Midbrain (tissue), 1 donor: ENCODE measurements at places on chromosomes 2 and 18.

- DNase-seq, result peak; percentile 90
Measured at GRCh38 chr2:199757233-199757870, 93.6 kb downstream of the FTCDNL1 start.

DNA sequence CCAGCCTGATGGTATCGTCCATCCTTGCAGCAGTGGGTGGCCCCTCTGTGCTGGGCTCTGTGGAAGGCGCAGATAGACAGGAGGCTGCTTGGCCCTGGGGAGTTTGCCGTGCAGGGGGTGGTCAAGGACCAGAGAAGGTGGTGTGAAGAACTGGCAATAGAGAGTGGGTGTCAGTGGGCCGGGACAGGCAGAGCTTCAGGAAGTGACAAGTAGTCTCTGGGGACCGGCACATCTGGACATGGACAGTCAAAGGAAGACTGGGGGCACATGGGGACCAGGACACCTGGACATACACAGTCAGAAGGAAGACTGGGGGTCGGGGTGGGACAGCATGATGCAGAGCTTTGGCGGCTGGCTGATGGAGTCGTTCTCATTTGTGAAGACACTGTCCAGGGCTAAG is 335.9 kb downstream of the AGAP1 start:
- DNase-seq, result no peak

- DNase-seq, result no peak
Measured at GRCh38 chr2:915979-916378, 34.7 kb upstream of the SNTG2 start.

- no peak for DNase-seq
Measured at GRCh38 chr2:8514796-8515758, 166.8 kb upstream of the ID2 start.

- DNase-seq, result peak; percentile 69
Measured at GRCh38 chr2:72148837-72149555, 1.3 kb upstream of the CYP26B1 start.

DNA sequence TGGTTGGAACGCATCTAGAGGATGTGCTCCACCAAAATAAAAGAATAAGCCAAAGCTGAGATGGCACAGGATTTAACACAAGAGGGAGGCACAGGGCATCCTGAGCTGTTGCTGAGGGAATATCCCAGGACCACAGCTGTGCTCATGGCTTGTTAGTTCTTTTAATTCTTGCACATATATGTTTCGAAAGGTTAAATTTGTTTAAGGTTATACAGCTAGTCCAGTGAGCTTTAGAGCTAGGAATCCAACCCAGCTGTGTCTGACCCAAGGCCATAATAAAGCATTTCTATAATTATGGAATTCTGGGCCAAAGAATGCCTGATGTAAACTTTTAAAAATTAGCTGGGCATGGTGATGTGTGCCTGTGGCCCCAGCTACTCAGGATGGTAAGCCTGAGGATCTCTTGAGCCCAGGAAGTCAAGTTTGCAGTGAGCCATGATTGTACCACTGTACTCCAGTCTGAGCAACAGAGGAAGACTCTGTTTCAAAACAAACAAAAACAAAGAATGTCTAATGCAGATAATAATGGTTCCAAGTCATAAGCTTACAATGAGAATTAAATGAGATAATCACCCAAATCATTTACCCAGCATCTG is 66.4 kb upstream of the CCBE1 start:
- no peak for DNase-seq

- peak; percentile 17 for DNase-seq
Measured at GRCh38 chr18:72700961-72701710, 157.0 kb upstream of the CBLN2 start.

DNA sequence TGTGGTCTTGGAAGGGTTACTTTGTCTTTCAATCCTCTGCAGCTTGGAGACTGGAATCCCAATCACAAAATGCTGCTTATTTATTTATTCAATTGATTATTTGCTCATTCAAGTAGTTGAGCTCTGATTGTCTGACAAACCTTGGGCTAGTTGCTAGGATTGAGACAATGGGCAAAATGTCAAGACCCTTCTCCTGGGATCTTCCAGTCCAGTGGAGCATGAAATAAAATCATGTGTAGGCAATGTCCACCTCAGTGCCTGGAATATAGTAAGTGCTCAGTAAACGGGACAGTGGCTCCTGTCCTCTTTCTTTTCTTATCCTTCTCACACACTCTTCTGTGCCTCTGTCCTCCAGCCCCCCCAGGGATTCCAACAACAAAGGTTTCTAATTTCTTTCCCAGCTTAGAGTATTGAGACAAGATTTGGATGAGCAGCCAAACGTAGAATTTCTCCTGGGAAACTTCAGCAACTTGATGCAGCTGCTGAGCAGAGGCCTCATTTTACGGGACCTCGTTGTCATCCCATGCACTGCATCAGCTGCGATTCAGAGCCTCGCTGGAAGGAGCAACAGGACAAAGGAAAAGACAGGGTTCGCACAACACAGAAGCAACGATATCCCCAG is 545.0 kb downstream of the SOX11 start:
- no peak for DNase-seq

- no peak for DNase-seq
Measured at GRCh38 chr2:159903443-159904126, 105.6 kb upstream of the CD302 start.

- peak; percentile 68 for DNase-seq
Measured at GRCh38 chr18:5295231-5295920, at the start of gene ZBTB14. Gene ZBTB14 (minus strand): TSS chr18:5295726. CDS start chr18:5293246, 2,480 bp downstream.

DNA sequence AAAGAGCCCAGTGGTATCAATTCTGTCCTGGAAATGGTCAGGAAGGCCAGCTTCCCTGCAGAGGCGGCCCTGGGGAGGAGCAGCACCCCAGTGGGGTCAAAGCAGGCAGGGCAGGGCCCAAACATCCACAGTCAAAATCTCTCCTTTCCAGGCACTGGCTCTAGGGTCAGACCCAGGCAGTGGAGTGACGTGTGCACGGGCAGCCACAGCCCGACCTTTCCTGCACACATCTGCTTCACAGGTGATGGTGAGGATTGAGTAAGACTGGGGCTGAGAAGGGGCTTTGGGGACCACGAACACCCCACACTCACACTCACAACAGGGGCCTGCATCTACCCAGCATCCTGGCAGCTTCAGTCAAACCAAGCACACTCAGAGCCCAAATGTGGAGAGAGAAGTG is 97.8 kb upstream of the GLI2 start:
- DNase-seq, result no peak

DNA sequence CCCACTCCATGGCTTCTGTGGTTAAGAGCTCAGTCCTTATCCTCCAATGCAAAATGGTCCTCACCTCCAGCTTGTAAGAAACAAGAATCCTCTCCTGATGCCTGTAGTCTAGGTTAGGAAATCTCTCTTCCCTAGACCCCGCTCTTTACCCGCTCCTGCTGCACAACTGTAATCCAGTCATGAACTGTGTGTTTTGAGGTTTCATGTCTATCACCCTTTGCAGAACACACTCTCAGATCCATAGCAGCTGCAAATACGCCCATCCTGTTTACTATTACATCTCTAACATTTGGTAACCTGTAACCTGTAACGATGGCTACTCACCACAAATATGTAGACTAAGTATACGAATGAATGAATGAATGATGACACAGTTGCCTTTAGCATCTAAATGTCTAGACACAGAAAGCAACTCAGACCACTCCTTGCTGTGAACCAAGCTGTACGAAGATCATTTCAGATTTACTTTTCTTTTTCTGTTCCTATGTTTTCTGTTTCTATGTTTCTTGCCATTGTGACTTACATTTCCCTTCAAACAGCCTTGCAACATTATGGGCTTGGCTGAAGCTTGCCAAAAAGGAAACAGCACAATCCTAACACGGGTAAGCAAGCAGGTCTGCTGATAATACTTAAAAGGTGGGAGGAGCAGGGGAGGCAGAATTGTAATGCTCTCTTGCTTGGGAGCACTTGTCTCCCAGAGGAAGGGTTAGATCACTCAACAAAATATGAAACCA is 53.7 kb downstream of the EPHA4 start:
- DNase-seq, result no peak

GRCh38 chr2:189161894-189162293 is 17.7 kb downstream of the COL5A2 start:
- no peak for DNase-seq

DNA sequence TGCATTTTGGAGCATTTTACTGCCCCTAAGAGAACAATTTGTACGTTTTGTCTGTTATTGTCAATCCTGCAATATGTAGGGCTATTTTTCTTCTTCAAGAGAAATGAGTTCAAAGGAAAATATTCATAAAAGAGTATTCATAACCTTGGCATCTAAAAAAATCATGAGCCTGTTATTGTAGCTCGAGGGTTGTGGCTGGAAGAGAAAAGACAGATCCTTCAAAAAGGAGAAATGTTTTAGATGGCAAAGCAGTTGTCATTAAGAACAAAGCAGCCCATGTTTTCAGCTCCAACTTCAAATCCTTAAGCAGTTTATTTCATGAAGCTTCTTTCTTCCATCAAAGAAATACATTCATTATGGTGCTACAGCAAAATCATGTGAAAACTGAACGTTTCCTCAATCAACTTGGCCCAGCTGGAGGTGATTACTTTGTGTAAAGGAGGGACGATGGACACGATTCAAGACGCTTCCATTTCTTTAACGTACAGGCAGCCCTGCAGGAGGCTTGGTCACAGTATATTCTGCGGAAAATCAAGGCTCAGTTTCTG is 31.4 kb downstream of the QPCT start:
- no peak for DNase-seq

- DNase-seq, result peak; percentile 71
Measured at GRCh38 chr2:84302513-84303412, 156.3 kb downstream of the SUCLG1 start.

DNA sequence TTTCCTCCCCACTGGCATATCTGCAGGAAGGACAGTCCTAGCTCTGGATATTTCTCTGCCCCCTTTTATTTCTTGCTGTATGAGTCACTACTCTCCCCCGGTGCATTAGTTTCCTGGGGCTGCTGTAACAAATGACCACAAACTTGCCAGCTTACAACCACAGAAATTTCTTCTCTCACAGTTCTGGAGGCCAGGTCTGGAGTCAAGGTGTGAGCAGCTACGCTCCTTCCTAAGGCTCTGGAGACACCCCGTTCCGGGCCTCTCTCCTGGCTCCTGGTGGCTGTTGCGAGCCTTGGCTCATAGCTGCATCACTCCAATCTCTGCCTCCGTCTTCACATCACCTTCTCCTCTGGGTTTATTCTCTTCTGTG is 34.1 kb downstream of the PTPRM start:
- DNase-seq, result no peak

DNA sequence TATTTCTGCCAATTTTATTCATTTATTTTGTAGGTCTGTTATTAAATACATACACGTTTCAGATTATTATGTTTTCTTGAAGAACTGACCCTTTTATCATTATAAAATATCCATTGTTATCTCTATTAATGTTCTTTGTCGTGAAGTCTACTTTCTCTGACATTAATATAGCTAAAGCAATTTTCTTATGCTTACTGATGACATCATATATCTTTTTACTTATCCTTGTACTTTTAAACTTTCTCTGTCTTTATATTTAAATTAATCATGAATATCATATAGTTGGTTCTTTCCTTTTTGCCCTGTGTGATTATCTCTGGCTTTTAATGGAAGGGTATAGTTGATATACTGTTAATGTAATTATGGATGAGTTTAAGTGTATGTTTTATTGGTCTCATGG is 36.5 kb upstream of the SLC9A2 start:
- no peak for DNase-seq

- DNase-seq, result no peak
Measured at GRCh38 chr2:25430556-25430955, 88.8 kb upstream of the DNMT3A start.

DNA sequence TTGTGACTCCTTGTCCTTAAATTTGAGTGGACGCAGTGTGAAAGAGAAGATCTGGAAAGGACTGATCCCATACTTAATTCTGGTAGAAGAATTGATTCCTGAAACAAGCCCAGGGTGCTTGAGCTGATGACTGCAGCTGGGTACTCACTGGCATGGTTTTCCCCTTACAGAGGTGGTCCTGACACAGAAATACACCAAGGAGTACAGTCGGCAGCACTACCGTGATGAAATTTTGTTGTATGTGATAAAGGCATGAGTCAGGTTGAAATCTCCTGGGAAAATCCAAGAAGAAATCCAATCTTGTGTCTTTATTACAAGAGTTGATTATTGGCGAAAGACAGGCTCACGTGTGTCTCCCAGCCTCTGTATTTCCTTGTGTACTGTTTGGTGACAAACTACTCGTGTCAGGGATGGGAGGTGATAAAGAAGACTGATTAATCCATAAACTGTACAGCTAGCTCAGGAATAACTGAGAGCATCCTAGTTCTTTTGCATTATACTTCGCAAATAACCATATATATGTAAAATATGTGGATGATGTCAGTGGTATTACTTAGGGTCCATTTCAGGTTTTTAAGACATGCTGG is 76.6 kb downstream of the RAPGEF4 start:
- DNase-seq, result no peak

- no peak for DNase-seq
Measured at GRCh38 chr2:160583146-160583535, 89.5 kb upstream of the RBMS1 start.

DNA sequence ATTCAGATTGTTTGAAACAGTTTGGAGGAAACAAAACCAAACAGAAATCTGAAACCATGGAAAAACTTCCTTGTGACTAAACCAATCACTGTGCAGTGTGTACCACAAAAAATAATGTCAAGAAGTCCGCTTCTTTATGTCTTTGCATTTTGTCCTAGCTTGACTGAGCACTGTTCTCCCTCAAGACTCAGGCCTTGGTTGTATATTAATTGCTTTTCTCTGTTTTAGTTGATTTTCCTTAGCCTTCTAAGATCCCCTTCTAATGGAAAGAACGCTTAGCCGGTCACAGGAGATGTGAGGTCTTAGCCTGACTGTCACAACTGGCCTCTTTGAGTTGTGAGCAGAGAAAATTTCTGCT is 56.6 kb downstream of the LCLAT1 start:
- no peak for DNase-seq

GRCh38 chr18:48217258-48218250 is 191.6 kb downstream of the ZBTB7C start:
- DNase-seq, result peak; percentile 24

DNA sequence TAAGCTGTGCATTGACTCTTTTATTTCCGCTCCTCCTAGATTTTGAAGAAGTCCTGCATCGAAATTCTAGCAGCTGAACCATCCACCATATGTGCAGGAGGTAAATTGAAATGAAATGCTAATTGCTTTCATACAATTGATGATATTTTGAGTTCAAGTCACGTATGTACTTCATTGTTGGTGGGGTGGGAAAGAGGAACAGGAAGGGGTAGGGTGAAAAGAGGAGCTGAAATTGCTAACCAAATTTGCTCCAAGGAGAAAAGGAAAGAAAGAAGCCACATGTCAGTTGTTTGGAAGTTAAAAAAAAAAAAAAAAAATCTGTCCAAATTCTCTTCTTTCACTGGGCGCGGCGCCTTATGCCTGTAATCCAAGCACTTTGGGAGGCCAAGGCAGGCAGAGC is 77.8 kb downstream of the ANTXR1 start:
- DNase-seq, result no peak

- no peak for DNase-seq
Measured at GRCh38 chr18:79185648-79186047, 116.5 kb downstream of the ATP9B start.

DNA sequence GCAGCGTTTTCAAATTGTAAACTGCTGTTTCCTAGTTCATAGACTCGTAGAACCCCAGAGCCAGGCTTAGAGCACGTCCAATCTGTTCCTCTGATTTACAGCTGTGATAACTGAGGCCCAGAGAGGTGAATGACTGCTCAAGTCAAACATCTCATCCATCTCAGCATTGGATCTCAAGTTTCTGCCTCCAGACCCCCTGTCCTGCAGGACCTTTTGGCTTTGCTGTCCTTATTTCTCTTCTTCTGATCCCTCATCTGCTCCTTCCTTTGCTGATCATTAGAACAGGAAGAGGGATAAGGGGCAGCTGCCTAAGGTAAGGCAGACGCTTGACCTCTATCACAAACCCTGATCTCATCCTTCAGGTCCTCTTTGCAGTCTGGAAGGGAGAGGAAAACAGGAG is 58.5 kb upstream of the CREB1 start:
- DNase-seq, result no peak

GRCh38 chr18:47427923-47428637 is 176.6 kb upstream of the SKOR2 start:
- no peak for DNase-seq
